ENCODE measurements at places on chromosomes 16 and 17.

- no peak for DNase-seq
Measured at GRCh38 chr16:50568187-50568815, 20.1 kb downstream of the NKD1 start.

DNA sequence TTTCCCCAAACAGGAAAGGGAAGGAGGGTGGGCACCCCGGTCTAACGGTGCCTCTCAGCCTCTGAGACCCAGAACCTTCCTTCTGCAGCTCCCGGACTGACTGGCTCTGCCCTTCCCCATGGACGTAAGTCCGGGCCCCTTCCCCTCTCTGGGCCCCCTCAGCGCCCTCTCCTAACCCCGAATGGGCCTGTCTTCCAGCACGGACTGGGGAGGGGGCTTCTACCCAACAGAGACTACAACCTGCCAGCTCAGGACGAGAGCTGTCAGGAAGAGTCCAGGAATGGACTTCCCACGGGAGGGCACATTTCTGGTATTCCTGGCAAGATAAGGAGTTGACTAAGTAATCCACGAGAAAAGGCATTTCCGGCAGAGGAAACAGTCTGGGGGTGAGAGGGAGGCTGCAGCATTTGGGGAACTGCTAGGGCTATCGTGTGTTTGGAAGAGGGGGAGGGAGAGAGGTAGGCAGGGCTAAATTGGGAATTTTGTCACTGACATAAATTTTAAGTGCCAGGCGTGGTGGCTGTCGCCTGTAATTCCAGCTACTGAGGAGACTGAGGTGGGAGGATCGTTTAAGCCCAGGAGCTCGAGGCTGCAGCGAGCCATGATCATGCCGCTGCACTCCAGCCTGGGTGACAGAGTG is 12.1 kb upstream of the ALDOA start:
- DNase-seq: no peak

DNA sequence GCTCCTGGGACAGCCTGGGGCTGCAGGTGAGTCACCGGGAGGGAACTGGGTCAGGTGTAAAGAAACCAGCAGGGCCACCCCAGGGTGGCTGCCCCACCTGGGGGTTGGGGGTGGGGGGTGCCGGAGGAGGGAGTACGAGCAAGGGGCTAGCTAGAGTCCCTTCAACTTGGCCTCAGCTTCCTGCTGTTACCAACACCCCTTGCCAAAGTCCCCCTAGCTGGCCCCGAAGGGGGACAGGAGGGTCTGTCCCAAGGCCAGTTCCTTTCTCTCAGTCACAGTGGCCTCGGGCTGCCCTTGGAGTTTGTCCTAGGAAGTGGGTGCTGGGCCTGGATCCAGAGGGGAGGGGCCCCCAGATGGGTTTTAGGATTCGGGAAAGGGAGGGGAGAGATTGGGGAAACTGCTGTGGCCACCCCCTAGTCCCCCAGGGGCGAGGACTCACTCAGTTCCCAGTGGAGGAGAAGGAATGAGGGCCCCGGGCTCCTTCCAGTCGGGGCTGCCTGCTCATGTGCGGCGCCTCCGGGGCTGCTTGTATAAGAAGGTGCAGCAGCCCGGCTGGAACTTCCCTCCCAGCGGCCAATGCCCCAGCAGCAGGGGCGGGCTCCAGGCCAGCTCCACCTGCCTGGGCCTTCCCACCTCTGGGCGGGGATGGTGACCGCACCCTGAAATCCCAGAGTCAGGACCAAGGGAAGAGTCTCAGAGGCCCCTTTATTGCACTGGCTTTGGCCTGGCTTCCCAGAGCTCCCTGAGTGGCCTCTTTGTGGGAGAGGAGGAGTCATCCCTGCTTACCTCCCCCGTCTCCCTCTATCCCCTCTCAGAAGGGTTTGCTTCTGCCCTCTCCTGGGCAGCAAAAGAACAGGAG is 7.3 kb downstream of the ARHGAP27 start:
- DNase-seq: peak; percentile 67

- DNase-seq: no peak
Measured at GRCh38 chr16:49498264-49498663, 124.7 kb downstream of the C16orf78 start.

- DNase-seq: peak; percentile 63
Measured at GRCh38 chr17:2975469-2975958, 87.9 kb downstream of the OR1D5 start.

DNA sequence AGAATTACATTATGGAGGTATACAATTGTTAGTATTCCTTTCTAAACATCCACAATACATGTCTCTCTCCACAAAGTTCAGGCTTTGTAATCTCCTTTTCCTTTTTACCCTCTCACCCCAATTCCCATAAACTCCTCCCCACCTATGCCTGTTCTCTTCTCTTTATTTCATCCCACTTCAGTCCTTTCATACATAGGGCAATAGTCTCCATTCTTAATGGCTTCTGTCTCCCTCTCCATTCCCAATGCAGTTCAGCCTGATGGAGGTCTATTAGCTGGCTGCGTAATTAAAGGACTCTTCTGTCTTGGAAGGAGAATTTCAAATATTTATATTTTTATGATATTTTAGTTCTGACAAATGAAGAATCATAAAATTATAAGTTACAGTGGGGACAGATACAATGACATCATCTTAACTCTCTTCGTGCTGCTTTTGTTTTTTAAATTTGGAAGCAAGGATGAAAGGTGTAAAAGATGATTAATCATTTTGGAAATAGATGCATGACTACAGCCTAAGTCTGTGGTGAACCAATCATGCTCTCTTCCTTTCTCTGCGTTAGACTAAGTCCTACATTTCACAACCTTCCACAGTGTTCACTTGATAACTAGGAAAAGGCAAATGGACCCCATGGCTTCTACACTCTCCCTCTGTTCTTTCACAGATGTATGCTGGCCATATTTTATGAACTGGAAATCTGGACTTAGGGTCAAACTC is 11.2 kb upstream of the FAM20A start:
- DNase-seq: no peak

GRCh38 chr17:29021226-29021625 is 15.4 kb upstream of the SEZ6 start:
- no peak for DNase-seq

DNA sequence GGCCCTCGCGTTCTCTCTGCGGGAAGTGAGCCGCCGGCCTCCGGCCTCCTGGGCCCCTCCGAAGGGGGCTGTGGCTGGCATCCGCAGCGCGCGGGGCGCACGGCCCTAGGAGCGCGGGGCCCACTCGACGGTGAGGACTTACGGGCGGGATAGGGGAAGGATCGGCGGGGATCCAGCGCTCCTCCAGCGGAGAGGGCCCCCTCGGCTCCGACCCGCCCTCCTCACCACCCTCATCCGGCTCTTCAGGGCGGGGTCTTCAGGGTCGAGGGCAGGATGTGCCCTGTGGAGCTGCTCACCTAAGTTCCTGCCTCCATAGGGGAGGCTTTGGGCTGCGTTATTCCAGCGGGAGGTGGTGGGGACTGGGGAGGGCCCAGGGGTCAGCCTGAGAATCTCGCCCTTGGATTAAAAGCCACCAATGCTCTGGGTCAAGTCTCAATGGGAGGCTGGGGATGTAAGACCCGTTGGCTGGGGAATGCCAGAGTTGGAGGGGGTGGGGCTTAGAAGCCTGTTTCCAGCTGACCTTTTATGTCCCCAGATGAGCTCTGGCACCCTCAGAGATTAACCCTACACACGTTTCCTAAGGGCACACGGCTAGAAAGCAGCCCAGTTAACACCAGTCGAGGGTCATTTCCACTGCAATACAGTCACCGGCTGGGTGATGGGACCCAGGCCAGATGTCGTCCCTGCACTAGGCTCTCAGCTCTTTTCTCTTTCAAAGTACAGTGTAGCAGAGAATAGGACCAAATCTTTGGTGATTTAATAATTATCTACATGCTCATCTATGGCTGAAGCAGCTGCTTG is 13.4 kb downstream of the TBX2 start:
- peak; percentile 35 for DNase-seq

GRCh38 chr16:69105501-69106361 is at the start of gene HAS3:
TSS of gene HAS3 (plus strand) at chr16:69105653. CDS start at chr16:69109396, 3,743 bp downstream.
- peak; percentile 67 for DNase-seq

DNA sequence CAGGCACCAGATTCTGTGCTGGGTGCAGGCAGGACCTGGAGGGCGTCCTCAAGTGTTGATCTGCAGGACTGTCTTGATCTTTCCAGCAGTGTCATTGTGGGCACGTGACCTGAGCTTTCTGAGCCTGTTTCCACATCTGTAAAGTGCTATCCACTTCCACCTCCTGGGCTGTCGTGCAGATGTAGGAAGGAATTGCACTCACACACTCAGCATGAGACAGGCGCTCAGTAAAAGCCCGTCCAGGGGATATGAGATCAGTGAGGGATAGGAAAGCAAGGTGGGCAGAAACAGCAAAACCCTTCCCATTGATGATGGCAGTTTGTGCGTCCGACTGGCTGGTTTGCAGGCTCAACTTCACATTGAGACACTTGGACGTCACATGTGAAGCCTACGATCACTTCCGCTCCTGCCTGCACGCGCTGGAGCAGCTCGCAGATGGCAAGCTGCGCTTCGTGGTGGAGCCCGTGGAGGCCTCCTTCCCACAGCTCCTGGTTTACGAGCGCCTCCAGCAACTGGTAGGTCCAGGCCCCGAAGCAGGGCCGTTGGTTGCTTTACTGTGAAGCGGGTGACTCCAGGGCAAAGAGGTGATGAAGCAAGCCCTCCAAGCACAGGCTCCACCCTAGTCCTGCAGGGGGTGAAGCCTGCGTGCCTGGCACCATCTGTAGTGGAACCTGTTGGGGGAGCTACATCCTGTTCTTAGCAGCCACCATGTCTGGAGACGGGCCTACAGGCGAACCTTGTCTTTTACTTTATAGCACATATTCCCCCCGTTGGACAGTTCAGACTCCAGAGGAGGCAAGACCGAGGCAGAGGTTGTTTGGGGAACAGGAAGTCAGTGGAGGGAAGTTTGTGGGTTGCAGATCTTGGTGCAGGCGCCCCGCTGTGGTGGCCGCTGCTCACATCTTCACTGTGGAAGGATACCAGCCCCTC is 23.0 kb downstream of the METTL22 start:
- DNase-seq: no peak

- DNase-seq: no peak
Measured at GRCh38 chr17:80894726-80895125, 96.9 kb upstream of the CHMP6 start.

DNA sequence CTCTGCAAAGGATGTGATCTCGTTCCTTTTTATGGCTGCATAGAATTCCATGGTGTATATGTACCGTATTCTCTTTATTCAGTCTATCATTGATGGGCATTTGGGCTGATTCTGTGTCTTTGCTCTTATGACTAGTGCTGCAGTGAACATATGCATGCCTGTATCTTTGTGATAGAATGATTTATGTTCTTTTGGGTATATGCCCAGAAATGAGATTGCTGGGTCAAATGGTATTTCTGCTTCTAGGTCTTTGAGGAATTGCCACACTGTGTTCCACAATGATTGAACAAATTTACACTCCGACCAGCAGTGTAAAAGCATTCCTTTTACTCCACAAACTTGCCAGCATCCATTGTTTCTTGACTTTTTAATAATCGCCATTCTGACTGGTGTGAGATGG is 60.2 kb upstream of the ADORA2B start:
- no peak for DNase-seq

GRCh38 chr17:73783945-73784603 is 139.8 kb upstream of the SDK2 start:
- DNase-seq: no peak

- no peak for DNase-seq
Measured at GRCh38 chr16:333406-334094, 19.0 kb downstream of the AXIN1 start.

DNA sequence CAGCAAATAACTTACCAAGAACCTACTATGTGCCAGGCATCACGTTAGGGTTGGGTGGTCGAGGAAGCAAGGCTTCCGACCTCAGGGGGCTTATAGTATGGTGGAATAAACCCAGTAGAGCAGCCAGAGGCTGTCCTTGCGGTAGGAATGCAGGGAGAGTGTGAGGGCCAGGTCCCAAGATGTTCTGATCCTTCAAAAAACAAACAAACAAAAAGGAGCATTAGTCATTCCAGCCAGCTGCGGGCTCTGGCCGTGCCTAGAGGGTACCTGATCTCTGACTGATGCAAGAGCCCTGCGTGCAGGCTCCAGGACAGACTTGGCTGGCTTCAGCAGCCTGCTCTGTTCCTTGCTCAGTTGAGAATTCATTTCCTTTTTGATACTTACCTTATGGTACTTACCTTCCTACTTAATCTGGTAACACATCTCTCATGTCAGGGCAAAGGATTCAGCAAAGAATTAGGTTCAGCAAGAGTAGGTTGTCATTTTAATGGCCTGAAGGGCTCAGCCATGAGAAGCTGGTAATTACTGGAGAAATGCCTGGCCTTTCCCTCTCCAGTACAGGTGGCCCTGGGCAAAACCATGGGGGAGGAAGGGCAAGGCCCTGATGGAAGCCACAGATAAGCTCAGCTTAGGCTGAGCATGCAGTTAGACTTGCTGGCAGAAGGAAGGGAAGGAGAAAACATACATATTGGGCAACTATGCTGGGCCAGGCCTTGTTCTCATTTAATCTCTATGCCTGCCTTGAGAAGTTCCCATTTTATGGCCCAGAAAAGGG is 18.4 kb downstream of the CYB5D2 start:
- DNase-seq: peak; percentile 44

GRCh38 chr17:36740157-36740556 is 138.8 kb downstream of the MRM1 start:
- DNase-seq: peak; percentile 88

- peak; percentile 60 for DNase-seq
Measured at GRCh38 chr17:43020789-43021740, 1.1 kb downstream of the VAT1 start.

- DNase-seq: no peak
Measured at GRCh38 chr16:5903832-5904231, 806.2 kb upstream of the EEF2KMT start.

- peak; percentile 18 for DNase-seq
Measured at GRCh38 chr16:24070851-24071250, 185.3 kb upstream of the CACNG3 start.

GRCh38 chr17:8464941-8465340 is 29.3 kb downstream of the NDEL1 start:
- no peak for DNase-seq

GRCh38 chr16:1311738-1312466 is 2.5 kb downstream of the UBE2I start:
- DNase-seq: no peak

GRCh38 chr16:51151961-51152663 is 1.0 kb upstream of the SALL1 start:
- peak; percentile 39 for DNase-seq

GRCh38 chr17:43680461-43680860 is 18.7 kb upstream of the MEOX1 start:
- no peak for DNase-seq

- DNase-seq: peak; percentile 9
Measured at GRCh38 chr17:76491271-76492122, 9.7 kb downstream of the RHBDF2 start.

DNA sequence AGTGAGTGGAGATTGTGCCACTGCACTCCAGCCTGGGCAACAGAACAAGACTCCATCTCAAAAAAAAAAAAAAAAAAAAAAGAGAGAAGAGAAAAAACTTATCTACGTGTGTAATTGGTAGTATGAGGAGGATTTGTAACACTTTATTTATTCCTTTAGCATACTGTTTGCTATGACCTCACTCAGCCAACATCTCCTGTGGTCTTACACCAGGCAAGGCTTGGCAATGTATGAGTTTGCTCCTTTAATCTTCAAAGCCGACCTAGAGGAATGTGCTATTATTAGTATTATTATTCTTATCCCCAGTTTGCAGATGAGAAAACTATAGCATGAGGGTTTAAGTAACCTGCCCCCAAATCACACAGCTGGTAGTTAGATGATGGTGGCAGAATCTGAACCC is 35.8 kb upstream of the HAPSTR1 start:
- DNase-seq: no peak

- DNase-seq: no peak
Measured at GRCh38 chr16:74073456-74073855, 223.2 kb upstream of the PSMD7 start.

Data from BE2C (cell line).